ENCODE measurements at places on chromosomes 6 and 20.

DNA sequence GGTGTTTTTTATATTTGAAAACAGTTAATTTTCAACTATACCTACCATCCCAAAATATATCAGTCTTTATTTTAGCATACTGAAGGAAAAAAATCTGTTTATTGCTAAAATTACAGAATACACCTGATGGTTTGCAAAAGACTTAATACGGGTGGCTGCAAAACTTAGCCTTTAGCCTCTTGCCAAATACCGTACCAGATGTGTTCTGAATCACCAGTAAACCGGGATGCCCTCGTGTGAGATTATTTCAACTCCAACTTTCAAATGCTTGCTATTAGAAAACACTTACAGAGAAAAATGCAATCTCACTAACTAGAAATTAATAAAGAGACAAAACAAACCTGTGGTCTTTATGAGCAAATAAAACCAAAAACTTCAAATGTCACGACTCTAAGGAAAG lies 36.0 kb downstream of the REV3L start:
- no peak for DNase-seq

GRCh38 chr6:150129616-150130505 lies 13.0 kb upstream of the PPP1R14C start:
- DNase-seq, result no peak

DNA sequence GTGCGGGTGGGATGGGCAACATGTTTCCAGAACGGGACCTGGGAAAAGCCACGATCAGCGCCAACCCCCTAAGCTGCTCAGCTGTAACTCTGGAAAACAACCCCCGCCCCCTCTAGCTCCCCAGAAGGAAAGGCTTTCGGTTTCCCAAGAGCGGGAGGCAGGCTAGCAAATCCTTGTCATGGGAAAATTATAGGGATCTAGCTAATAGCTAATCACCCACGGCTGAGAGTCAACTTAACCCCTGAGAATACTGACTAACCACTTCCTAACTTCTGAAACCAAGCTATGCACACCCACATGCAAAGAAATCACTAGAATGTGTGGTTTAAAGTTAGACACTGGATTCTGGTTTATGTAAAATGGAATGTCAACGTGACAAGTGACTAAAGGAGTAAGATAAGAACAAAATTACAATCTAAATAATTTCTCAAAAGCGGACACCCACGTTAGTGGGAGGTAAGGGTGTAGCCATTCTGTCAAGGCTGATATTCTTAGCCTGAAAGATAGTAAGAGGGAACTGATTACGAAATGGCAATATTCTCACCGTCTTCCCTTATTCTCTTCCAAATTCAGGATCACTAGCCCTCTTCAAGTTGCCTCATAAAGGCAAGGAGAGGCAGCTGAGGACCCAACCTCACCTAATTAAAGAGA lies 20.1 kb downstream of the JAG1 start:
- DNase-seq, result peak; percentile 87

DNA sequence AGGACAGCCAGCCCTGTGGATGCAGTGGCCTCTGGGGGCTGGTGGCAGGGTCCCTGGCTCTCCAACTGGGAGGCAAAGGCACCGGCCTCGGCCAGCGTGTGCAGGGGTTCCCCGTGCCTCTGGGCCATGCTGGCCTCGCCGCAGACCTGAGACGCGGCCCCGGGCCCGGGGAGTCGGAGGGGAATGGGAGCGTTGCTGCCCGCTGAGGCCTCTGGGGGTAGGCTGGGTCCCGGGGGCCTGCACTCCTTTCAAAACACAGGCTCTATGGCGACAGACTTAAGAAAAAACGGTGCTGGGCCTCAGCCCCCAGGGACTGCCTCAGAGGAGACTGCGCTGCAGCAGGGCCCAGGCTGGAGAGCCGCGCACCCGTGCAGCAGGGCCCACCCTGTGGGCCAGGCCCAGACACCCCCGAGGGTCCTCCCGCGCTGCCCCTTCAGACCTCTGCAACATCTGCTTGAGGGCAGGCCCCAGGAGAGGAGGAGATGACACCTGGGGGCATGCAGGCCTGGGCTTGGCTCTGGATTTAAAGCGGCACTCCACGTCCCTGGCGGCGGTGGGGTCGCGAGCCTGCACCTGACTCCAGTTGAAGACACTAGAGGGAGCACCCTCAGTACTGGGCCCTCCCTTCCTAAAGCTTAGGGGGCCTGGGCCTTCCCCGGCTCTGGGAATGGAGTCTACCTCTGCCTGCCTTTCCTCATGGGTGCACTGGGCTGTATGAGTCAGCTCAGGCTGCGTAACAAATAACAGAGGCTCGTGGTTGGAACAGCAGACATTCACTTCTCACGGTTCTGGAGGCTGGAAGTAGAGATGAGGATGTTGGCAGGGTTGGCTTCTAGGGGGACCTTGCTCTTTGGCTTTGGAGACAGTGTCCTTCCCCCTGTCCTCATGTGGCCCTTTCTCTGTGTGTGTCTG lies 117.4 kb upstream of the RPS6KA2 start:
- DNase-seq, result no peak

DNA sequence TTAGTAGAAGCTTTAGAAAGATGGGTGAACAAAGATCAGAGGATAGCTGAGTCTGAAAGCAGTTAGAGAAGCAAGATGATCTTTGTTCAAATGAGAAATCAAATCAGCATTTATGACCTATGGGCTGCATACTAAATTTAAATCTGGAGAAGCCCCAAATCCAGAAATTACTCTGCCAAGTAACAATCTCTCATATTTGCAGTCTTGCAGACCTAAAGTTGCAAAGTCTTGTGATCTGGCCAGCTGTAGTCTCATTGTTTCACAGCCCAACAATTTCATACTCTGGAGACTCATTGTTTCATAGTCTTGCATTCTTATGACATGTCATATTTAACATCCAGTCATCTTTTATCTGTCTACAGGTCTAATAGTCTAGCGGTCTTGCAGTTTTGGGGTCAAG lies 364.9 kb upstream of the RSPO3 start:
- peak; percentile 77 for DNase-seq

DNA sequence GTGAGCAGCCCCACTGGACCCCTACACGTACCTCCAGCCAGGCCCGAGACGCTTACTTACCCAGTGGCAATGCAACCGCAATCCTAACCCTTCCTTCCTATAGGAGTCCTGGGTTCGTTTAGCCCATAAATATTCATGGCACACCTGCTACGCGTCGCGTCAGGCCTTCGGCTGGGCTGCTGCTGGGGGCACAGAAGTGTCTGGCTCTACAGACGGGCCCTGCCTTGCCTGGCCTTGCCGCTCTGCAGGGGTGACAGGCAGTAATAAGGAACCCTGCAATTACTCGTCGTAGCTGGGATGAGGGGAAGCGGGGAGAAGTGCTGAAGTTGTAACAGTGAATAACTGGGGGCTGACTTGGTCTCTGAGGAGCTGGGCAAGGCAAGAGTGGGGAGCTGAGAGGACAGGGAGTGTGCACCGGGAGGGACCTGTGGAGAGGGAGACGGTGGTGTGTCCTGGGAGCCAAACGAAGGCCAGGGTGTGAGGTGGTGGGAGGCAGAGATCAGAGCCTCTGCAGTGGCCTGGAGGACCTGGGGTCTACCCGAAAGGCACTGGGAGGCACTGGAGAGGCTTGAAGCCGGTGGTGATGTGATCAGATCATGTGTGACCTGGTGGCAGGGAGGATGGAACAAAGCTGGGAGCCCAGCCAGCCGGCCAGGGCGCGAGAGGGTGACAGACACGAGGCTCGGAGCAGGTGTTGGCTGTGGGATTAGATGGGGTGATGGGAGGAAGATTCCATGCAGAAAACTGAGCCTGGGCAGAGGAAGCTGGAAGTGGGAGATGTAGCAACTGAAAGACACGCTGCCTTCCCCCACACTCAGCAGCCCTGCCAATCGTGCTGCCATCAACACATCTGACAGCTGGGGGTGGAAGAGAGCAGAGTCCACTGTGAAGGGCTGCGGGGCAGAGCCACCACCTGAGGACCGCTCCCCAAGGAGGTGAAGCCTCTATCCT lies 36.4 kb downstream of the PSMG4 start:
- no peak for DNase-seq
